ENCODE measurements at places on chromosomes 5 and 9. TPM values are rescaled to one million over a fixed set of nuclear protein-coding genes. Genes with fewer than 3 reads are reported as not detected.
A peak's percentile ranks its signal among the peaks of the same experiment; 100 is the strongest.

CD14 gene
- 3.2 TPM for total RNA-seq

SCGB3A2 gene
- total RNA-seq = not detected

FOXI1 gene
- total RNA-seq = not detected

GRXCR2 gene
- not detected for total RNA-seq

EGFLAM gene
- 0.13 TPM for total RNA-seq

GRCh38 chr5:56433039-56433617, 200.0 kb upstream of the ANKRD55 start:
- DNase-seq = no peak

DNA sequence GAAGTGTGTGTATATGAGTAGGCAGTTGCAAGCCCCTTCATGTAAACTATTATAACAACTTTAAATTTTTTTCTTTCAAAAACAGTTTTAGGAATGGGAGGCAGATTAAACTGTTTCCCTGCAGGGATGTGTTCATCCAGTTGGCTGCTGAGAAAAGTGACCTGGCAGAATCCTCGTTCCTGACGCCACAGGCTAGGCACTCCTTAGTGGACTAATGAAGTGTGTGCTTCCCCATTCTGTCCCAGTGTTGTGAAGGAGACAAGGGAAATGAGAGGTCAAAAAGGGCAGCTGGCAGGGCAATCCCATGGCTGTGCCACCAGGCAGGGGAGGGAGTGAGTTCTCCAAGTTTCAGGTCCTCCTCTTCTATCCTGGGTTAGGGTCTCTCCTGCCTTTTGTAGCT, 59.8 kb downstream of the FOXD1 start:
- no peak for DNase-seq

DNA sequence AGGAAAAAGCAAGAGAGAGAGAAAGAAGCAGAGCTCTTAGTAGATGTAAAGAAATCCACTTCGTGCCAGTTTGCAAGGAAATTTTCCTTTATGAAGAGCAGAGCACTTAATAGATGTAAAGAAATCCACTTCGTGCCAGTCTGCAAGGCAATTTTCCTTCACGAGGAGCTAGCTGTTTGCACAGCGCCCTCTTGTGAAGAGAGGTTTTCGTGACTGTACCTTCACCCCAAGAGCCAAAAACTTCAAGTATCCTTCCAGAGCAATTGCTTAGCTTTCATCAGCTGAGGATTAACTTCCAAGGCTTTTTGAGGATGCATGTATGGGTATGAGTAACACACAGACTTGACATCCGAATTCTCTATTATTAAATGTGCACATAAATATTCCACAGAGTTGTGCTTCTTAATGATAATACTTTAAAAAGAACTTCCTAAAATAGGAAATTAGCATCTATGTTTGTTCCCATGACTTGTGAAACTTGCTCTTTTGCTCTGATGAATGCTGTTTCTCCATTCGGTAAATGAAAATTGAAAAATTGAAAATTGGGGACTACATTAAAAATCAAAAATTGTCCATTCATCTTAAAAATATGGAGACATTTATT, 525.6 kb downstream of the PDE4D start:
- peak; percentile 69 for DNase-seq

DNA sequence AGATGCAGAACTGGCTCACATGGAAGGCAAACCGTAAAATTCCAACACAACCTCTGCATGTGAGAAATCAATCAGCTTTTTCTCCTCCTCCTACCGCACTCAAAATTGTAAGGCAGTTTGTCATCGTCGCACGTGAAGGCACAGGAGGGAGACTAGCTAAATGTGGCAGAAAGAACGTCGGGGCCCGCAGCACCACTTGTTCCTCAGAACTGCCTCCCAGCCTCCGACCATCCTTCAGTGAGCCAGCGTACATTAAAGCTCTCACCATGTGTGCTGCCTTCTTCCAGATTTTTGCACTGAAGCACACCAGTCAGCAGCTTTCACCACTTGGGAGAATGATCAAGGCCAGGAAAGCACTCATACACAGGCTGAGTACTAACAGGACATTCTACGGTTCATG, 105.9 kb downstream of the RFX3 start:
- no peak for DNase-seq

GRCh38 chr5:67042176-67043003, 154.2 kb downstream of the CD180 start:
- no peak for DNase-seq

- peak; percentile 39 for DNase-seq
Observed at GRCh38 chr5:139658928-139659667, 10.9 kb downstream of the CXXC5 start.

GRCh38 chr5:124030043-124030491, 518.1 kb downstream of the CSNK1G3 start:
- DNase-seq = no peak

Measured in bronchial epithelial cell (primary cell).